ENCODE measurements at places on chromosomes 2 and 18.
A peak's percentile ranks its signal among the peaks of the same experiment; 100 is the strongest.

- no peak for DNase-seq
Observed at GRCh38 chr2:47277187-47277586, 122.1 kb upstream of the STPG4 start.

- no peak for DNase-seq
Observed at GRCh38 chr2:238330391-238330790, 10.1 kb downstream of the TRAF3IP1 start.

GRCh38 chr2:240362216-240362755 is 73.2 kb upstream of the GPC1 start:
- DNase-seq = no peak

DNA sequence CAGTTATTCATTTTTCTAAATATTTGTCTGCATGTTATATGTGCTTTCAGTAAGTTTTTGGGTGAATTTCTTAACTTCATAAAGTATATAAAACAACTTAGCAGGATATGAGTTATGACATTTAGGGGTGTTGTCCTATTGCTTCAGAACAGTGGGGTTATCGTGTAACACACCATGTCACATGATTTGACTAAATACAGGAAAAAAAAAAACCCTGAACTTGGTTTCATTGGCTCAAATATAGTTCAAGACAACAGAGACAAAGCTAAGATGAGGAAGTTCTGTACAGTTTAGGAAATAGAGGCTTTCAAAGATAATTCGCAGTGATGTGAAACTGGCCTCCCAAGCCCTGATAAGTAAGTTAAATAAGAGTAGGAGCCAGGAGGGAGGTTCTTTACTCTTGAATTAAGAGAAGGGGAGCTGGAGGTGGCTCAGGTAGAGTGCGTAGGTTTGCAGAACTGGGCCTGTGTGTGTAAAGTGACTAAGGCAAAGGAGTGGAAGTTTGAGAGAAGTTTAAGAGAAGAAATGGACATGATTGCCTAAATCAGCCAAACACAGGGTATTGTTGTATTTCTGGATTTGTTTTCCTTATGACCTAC is 53.9 kb downstream of the LIMS1 start:
- no peak for DNase-seq

GRCh38 chr2:241391892-241392665 is 36.0 kb downstream of the FARP2 start:
- no peak for DNase-seq

DNA sequence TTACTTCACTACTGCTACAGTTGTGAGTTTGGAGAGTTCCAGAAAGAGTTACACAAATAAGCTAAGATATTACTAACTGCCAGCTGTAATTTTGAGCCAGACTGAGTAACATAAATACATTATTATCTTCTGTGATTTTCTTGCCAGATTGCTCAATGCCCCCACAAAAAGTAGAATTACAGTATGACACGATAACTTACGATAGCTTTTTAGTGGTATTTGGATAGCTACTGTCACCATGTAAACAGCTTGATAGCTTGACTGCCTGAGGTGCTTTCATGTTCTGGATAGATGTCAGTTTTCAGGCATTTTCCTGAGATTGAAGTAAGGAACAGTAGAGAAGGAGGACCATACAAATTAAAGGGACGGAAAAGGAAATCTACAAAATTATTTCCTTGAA is 533.3 kb downstream of the SOCS6 start:
- no peak for DNase-seq

- DNase-seq = no peak
Observed at GRCh38 chr2:150060341-150060740, 427.1 kb downstream of the RND3 start.

DNA sequence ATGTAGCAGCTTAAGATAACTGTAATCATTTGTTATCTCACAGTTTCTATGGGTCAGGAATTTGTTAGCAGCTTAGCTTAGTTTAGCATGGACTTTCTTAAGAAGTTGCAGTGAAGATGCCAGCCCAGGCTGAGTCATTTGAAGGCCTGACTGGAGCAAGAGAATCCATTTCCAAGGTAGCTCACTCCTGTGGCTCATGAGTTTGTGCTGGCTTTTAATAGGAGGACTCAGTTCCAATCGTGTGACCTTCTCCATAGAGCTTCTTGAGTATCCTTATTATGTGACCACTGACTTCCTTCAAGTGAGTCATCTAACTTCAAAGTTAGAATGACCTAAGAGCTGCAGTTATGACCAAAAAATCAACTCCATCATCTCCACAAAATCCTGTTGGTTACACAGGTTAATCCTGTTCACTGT is 1.4 kb downstream of the GPATCH11 start:
- DNase-seq = no peak

GRCh38 chr18:76557026-76557575 is 62.1 kb upstream of the ZNF516 start:
- DNase-seq = no peak

DNA sequence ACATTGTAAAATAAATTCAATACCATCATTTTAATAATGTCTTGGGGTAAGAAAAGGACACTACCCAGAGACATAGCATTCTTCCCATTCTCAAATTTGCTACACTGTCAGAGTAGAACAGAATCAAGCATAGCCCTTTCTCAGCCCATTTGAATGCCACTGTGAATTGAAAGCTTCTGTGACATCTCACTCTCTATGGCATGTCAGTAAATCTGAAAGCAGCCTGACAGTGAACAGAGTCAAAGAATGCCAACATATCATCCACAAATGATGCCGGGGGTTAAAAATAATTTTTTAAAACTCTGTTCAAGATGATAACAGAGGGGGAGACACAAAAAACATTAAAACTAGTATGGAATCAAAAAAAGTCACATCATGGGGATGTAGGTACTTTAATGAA is 17.6 kb downstream of the SUCLG1 start:
- DNase-seq = no peak

- no peak for DNase-seq
Observed at GRCh38 chr18:40159141-40160017, 1795.7 kb upstream of the PIK3C3 start.

DNA sequence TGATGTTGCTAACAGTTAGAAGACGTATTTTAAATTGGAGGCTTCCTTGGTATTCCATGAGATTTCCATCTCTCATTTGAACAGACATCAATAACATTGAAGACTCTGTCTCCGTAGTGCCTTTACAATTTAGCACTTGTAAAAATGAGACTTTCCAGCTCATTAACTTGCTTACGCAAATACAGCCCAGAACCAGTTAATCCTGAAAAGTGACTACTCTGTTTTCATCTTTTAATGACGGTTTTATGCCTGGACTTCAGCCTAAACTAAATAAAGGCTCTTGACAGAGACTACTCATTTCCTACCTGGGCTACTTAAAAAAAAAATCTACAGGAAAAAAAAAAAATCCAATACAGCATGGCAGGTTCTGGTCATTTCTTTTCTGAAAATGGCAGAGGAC is 148.6 kb downstream of the LRATD1 start:
- no peak for DNase-seq

- DNase-seq = no peak
Observed at GRCh38 chr2:58378152-58378551, 137.0 kb upstream of the FANCL start.

GRCh38 chr18:3061581-3062312 is 48.8 kb upstream of the LPIN2 start:
- DNase-seq = no peak

- no peak for DNase-seq
Observed at GRCh38 chr2:113799375-113799774, 42.9 kb upstream of the SLC35F5 start.

DNA sequence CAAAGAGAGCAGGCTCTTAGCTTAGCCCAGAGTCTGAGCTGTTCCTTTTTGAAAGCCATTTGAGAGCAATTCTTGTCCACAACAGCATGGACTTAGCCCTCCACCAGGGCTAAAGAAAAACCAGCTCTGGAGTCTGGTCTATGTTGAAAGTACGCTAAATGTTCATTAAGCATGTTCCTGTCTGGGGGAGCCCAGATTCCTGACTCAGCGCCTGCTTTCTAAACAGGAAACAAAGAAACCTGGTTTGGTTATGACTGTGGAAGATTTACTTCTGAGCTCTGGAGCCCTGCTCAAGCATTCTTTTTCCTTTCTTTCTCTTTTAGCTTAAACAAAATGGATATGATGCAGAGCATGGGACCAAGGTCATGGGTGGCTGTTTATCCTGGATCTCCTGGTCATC is 279.8 kb downstream of the RBM43 start:
- DNase-seq = no peak

DNA sequence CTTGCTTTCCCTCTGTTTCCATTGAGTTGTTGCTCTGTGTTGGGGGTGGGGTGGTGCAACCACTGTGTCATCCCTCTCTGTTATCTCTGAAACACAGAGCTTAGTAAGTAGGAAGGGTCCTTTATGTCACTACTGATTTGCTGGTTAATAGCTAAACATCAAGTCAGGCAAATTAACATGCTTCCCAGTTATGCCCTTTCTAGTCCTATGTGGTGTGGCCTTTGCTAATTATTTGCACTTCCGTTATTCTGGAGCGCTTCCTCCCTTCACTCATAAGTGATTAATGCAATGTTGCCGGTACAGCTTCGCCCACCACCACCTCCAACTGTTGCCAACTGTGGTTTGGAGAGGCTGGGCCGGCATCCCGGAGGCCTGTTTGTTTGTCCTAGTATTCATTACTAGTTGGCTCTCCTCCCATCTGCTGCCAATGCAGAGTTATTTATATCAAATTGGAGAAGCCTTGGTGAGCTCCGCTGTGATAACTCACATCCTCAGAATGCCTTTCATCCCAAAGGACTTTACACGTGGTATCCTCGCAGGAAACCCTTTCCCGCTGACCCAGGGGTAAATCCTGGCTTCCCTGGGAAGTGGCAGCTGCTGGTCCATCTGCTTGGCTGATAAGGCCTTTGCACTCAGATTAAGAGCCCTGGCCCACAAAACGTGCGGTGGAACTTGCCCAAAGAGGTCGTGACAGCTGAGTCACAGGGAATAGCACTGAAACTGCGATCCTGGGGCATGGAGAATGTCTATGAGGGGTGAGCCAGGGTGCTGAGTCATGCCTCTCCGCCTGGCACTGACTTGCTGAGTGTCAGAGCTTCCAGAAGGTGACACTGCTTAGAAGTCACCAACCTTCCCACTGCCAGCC is 72.0 kb upstream of the ZCCHC2 start:
- no peak for DNase-seq

- no peak for DNase-seq
Observed at GRCh38 chr2:201532686-201533304, 81.3 kb downstream of the STRADB start.

DNA sequence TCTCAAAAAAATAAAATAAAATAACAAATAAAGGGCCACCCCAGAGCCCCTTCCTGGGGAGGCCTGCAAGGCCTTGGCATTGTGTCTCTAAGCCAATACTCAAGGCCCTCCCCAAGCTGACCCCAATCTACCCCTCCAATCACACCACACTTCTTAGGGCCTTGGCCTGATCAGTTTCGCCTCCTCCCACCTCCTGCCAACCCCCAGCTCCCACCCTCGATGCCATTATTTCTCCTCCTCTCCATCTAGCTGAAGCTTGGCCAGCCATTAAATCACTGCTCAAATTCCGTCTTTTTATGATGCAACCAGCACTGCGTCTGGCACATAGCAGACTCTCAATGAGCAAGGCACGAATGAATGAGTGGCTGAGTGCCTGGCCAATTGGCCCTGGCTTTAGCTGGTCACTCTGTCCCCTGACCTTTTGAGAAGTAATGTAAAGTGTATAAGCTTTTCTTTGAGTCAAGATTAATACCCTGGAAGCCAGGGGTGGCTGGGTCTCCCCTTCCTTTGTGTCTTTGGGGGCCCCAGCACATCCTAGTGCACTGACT is 55.9 kb downstream of the SMAD7 start:
- no peak for DNase-seq

GRCh38 chr2:159298967-159299366 is 12.5 kb upstream of the WDSUB1 start:
- no peak for DNase-seq

DNA sequence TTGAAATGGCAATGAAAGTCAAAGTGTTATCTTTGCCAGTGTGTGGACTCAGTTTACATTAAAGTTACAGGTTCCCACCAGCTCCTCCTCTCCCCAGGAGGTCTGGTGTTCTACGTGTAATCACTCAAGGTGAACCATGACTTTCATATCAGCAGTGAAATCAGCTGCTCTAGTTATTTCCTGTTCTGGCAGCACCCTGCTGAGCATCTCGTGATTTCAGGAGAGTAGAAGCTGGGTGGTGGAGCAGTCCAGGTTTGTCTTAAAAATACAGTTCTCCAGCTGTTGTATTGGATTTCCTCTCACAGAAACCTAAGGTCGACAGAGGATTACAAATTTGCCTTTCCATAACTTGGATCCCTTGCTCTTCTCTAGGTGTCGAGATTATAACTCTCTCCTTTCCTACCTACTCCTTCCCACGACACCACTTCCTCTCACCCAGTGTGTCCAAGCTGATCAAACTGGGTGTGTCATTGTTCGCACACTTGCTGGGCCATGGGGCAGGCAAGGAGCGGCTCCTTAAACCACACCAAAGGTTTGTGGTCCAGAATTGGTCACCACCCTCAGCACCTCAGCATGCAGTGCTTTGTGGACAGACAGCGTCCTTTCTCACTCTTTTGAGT is 13.0 kb upstream of the ARHGAP25 start:
- DNase-seq = peak; percentile 28

- DNase-seq = no peak
Observed at GRCh38 chr2:56537756-56538155, 354.0 kb downstream of the CCDC85A start.

DNA sequence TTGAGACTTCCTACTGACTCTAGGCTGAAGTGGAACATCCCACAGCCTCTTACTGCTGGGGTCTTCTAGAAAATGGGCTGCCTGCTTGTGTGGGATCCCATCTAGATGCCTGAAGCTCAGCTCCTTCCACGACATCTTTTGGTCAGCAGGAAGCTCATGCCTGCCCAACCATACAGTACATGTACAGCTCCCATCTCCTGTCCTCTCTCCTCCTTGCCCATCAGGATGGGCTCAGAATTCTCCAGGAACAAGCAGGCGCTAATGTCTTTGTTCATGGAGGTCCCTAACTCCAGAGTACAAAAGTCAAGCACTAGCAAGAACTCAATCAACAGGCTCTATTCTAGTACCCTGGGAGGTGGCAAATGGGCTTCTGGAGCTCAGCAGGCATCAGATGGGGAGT is 31.7 kb upstream of the GPR17 start:
- no peak for DNase-seq

- no peak for DNase-seq
Observed at GRCh38 chr18:63207143-63207790, 112.3 kb downstream of the BCL2 start.

GRCh38 chr2:167271932-167272331 is 383.7 kb downstream of the XIRP2 start:
- DNase-seq = no peak

GRCh38 chr2:159290289-159290907 is 3.9 kb upstream of the WDSUB1 start:
- no peak for DNase-seq

- DNase-seq = no peak
Observed at GRCh38 chr2:172204762-172205161, 102.1 kb upstream of the DLX2 start.

DNA sequence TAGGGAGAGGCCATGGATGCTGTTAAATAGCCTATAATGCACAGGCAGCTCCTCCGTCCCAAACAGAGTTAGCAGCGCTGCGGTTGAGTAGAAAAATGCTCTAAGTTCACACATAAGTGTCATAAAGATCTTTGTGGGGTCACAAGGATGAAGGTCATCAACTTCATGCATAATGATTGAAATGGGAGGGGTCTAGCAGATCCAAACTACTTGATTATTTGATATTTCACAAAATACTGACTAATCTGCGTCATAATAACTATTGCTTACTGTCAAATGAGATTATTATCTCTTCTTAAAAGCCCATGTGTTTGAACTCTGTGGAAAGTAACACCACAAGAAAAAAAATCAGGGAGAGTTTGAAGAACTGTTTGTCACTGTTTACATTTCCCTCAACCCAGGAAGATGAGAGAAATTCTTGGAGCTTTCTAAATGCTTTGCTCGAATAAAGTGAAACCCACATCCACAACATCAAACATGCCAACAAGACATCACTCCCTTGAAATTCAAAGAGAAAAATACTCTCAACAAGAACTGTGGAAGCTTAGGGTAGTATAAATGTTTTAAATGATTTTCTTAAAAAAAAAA is 50.5 kb upstream of the CREB1 start:
- DNase-seq = no peak

Data from stimulated activated CD4-positive, alpha-beta T cell treated with anti-CD3 and anti-CD28 coated beads, Interleukin-4, amount 100 ng/mL, for 4 hours (primary cell).